Left lung (tissue), 14 donors: ENCODE measurements at places on chromosomes 4 and X. TPM values are rescaled to one million over a fixed set of nuclear protein-coding genes. Genes with fewer than 3 reads are reported as not detected.

DNA sequence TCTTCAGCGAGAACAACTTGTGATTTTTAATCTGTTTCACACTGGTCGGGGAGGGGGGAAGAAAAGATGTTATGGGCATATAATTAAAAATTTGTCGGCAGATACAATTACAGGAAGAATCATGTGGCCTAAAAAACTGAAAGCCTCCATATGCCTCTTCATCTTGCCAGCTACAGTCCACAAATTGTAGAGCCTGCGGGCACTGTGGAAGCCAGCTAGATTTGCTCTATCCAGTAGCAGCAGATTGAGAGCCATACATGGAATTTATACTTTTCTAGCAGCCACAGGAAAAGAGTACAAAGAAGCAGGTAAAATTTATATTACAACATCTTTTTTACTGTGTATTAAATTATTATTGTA, 147.3 kb downstream of the TBL1X start:
- no peak for DNase-seq

DNA sequence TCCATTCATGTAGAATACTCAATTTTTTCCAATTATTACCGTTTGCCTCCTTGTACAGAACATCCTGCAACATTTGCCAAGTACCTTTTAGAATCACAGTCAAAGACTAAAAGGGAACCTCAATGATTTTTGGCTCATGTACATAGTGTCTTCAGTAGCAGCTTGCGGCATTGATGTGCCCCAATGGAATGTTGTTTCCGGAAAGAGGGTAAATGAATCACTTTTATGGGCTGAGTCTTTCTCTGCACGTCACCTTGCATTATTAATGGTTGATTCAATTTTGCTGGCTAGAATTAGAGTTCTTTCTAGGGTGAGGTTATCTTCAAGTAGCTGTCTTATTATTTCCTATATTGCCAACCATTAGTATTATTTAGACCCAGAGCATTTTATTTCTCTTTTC, 116.9 kb upstream of the GABRA2 start:
- DNase-seq, result no peak

DNA sequence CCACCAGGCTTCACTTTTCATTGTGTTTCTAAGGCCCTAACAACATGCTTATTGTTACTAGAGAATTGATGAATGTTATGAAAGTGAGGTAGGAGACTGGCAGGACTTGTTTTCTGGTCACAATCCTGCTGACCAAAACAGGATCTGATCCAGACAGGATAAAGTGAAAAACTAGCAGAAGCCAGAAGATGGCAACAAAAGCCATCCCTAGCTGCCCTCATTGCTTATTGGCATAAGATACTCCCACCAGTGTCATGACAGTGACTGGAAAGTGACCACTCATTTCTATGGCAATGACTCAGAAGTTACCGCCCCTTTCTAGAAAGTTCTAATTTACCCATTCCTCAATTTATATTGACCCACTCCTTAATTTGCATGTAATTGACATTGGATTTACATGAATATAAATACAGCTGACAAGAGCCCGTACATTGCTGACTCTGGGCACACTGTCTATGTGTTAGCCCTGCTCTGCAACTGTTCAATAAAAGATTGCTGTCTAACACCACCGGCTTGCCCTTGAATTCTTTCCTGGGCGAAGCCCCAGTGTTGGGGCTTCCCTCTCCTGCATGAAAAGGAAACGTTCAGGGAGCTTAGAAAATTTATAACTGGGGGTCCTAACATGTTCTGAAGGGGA, 30.0 kb upstream of the FGG start:
- no peak for DNase-seq

Gene PPP1R2C
- not detected for polyA plus RNA-seq

Gene COPS4
- 66.5 TPM for polyA plus RNA-seq

Gene ABCB7
- polyA plus RNA-seq, result 37.2 TPM
